ENCODE measurements at places on chromosomes 1 and 21. TPM values are rescaled to one million over a fixed set of nuclear protein-coding genes. Genes with fewer than 3 reads are reported as not detected.

Gene TRNP1
- 29.5 TPM for total RNA-seq

Gene OPRD1
- not detected for total RNA-seq

Gene S100A1
- total RNA-seq = 586 TPM

Gene UTS2
- total RNA-seq = not detected

Gene SPATA21
- total RNA-seq = not detected

Measured in SK-MEL-5 (cell line).